ENCODE measurements at places on chromosomes 1 and 21. TPM values are rescaled to one million over a fixed set of nuclear protein-coding genes. Genes with fewer than 3 reads are reported as not detected.

Gene TMCC2
- 2.0 TPM for polyA plus RNA-seq

DNA sequence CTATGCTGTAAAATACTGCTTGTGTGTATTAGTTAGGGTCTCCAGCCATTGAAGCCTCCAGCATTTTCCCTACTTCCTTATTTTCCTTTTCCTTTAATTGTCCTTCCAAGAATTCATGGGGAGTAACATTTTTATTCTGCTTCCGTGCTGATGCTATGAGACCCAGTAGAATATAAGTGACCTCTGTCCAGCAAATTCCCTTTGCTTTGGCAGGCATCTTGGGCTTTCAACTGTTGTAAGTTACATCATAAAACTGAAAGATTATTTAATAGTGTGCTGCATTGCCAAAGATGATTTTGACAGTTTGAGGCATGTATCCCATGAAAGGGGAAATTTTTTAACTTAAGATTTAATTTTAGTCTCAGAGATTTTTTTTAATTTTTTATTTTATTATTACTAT lies 48.1 kb upstream of the B3GALT2 start:
- H3K4me1 ChIP-seq: peaks cover 5% of the 10 kb centered on the region
- no peak overlapping the region for H3K27ac ChIP-seq
- H3K36me3 ChIP-seq: peaks cover 10% of the 10 kb centered on the region
- no peaks in the 10 kb centered on the region for H3K27me3 ChIP-seq

DNA sequence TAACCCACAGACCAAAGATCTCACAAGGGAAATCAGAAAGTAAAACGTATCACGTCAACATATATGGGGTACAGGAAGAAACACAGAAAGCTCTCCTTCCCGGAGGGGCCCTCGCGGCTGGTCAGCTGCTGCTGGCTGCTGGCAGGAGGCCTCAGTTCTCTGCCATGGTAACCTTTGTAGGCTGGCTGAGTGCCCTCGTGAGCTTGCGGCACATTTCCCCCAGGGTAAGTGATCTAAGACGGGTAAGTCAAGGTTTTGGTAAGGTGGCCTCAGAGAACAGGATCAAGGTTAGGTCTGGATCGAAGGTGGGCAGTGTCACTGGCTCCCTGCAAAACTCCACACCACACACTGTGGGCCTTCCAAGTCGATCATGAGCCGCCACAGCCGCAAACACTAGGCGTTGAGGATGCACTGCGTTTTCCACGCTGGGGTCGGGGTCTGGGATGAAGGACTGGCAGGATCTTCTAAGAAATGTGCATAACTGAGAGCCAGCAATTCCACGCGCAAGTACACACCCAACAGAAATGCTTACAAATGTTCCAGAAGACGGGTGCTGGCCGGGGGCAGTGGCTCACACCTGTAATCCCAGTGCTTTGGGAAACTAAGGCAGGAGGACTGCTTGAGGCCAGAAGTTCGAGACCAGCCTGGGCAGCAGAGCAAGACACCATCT lies 33.9 kb downstream of the WDR4 start:
- DNase-seq: no peak
- no peak overlapping the region for H3K27ac ChIP-seq
- H3K27me3 ChIP-seq: no peaks in the 10 kb centered on the region
- no peaks in the 10 kb centered on the region for H3K4me1 ChIP-seq
- no peaks in the 10 kb centered on the region for H3K36me3 ChIP-seq

DNA sequence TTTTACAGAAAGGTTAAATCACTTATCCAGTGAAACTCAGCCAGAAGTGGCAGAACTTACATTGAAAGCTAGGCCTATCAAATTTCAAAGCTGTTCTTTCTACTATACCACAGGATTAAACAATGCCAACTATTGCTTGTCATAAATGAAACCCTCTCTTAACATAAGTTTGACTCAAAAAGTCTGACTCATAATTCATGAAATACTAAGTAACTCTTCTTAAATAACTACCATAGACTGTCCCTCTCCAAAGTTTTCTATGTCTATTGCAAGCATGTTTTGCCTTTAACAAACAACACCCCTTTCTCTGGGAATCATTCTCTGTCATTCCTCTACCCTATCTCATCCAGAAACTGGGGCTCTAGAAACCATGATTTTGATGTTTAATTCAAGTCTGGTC lies 109.5 kb upstream of the UBE2U start:
- H3K4me3 ChIP-seq: no peak overlapping the region
- no peak for DNase-seq
- no peaks in the 10 kb centered on the region for H3K36me3 ChIP-seq
- H3K27ac ChIP-seq: no peak overlapping the region
- H3K4me1 ChIP-seq: peaks cover under 1% of the 10 kb centered on the region
